ENCODE measurements at places on chromosomes 1 and 21.

GRCh38 chr1:232306269-232306961 lies 323.5 kb downstream of the SIPA1L2 start:
- peak; percentile 50 for DNase-seq

- no peak for DNase-seq
Observed at GRCh38 chr1:82015444-82015843, 214.7 kb downstream of the ADGRL2 start.

- DNase-seq = no peak
Observed at GRCh38 chr1:44261171-44261817, 48.0 kb downstream of the DMAP1 start.

DNA sequence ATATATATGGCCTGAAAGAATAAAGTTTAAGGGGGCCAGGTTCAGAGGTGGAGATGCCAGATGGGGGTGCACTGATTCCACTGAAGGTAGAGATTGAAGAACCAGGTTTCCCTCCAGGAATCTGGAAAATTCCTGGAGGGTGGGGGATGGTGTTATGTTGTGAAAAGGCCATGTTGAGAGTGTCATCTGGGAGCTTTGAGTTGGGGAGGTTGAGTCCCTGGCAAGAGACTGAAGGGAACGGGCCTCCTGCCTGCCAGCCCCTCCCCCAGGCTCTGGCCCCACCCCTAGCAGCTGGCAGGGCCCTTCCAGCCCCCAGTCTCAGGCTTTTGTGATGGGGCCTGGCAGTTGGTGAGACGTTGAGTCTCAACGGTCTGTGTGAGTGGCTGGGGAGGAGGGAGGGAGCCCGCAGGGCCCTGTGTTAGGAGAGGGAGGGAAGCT lies 4.1 kb downstream of the PTPRU start:
- no peak for DNase-seq

DNA sequence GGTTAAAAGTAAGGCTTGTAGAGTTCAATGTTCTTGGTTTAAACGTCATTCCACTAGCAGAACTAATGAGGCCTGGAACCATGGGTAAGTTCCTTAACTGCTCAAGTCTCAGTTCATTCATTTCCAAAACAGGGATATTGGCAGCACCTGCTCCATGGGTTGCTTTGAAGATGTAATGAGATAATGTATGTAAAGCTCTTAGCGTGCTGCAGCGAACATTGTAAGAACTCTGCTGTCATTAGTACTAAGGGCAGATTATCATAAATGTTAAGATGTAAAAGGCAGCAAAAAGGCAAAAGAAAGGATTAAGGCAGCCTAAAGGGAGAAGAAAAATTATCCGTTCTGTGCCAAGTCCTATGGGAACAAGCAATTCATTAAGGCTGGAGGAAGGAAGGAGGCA lies 129.1 kb upstream of the NGF start:
- peak; percentile 1 for DNase-seq
